ENCODE measurements at places on chromosomes 6 and 20.

DNA sequence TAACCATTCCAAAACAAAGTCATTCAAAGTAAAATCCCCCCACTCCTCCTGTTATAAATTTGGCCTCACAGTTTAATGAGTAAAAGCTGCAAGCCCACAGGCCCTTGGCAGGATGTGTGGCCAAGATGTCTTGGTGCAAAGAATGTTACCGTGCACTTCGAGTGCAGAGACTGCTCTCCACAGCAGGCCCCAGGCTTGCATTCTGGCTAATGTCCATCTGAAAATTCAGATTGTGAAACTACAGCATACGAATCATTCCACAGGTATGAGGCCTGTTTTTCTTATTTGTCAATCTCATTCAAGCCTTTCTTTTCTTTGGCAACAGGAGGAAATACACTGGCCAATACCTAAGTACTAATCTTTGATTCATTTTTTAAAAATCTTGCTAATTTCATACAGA, 7.1 kb downstream of the RPS6KA2 start:
- DNase-seq: no peak

DNA sequence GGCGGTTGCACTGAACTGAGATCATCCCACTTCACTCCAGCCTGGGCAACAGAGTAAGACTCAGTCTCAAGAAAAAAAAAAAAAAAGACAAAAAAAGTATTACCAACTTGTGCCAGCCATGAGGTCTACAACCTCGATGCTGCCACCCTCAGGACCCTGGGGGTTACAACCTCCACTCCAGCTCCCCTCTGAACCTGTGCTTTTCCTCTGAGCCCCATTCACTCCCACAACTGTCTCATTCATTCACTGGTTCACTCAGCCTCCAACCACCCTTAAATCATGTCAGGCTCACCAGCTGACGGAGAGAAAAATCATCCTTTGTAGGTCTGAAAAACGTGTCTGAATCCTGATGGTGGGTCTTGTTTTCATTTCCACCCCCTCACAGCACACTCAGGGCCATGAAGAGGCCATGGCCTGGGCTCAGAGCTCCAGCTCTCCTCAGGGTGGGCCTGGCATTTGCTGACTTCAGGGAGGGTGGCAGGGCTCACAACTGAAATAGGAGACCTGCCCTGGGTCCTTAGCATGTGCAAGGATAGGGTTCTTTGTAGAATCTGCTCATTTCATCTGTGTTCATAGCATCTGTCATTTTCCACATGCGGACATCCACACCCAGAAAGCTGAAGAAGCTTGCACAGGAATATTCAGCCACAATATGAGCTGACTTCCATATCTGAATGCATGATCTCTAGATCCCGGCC, 1.9 kb upstream of the ULBP1 start:
- no peak for DNase-seq

DNA sequence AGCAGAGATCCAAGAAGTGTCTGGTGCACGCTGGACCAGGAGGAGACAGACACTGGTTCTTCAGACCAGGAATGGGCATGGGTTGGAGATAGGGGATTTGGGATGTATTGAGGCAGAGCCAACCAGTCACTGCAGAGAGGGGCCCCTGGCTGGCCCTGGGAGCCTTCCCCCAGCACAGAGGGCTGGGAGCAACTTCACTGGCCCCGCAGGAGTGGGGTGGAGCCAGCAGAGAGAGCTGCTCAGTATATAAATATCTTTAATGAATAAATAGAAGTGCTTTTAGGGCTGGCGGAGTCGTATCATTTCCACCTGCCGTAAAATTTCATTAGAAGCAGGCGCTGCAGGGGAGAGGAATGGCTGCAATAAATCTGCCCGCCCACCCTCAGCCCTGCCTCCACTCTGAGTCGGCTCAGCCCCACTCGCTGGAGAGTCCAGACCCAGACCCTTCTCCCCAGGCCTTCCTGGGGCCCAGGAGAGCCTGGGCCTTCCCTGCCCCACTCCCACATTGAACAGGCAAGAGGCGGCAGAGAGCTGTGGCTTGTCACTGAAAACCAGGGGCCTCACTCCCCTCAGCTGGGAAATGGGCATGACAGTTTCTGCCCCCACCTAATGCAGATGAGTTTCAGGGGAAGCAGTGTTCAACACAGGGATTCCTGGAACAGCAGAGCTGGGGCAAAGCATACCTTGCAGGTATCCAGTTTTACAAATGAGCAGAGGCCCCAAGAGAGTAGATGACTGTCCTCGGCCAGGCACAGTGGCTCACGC, 23.9 kb upstream of the VSTM2L start:
- no peak for DNase-seq

GRCh38 chr20:6994452-6994851, 227.0 kb downstream of the BMP2 start:
- no peak for DNase-seq

GRCh38 chr6:131765081-131765803, 42.6 kb upstream of the ENPP1 start:
- no peak for DNase-seq

GRCh38 chr6:10146715-10147451, 268.0 kb downstream of the TFAP2A start:
- DNase-seq: no peak

GRCh38 chr6:143225929-143226328, 165.2 kb downstream of the AIG1 start:
- DNase-seq: no peak

DNA sequence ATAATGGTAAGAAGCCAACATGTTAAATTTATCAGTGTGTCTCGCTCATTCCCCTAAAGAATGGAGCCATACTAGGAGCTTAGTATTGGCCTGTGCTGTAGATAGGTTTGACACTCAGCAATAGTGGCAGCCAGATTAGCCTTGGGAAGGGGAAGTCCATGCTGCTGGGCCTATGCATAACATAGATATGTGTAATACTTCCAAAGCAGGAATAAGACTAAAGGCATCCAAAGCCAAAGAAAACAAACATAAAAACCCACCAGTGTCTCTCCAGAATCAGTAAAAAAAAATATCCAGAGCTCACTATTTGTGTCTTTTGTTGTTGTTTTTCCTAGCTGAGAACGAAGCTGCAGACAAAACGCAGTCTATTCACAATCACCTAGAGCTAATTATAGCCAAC, 104.2 kb upstream of the STXBP5 start:
- no peak for DNase-seq

DNA sequence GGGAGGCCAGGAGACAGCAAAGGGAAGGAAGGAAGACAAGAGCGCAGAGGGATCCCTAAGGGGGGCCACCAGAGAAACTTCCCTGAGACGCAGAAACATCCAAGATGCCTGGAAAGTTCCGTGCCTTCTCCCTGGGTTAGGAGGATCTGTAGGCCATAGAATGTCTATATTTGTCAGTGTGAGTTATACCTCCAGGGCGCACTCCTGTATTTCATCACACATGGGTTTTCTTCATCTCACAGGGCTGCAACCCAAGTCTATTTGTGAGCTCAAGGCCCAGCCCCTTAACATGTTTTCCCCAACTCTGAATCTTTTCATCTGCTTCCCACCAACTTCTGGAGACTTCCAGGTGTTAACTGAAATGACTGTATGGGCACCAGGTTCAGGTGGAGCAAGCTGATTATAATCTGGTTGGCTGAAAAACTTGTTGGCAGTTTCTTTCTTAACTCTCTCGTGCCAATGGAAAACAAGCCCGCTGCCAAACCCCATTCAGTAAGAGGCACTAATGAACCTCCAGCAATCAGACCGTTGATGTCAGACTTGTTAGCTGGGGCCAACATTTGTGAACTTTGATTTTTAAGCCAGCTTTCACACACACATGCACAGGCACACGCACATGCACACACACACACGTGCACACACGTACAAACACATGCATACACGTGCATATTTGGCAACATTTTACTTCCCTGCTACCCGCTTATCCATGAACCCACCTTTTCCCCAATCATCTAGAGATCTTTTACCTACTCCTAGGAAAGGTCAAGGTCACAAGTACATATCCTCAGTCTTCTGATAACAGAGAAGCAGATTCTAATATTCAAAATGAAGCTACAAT, 247.5 kb upstream of the GMDS start:
- DNase-seq: no peak

DNA sequence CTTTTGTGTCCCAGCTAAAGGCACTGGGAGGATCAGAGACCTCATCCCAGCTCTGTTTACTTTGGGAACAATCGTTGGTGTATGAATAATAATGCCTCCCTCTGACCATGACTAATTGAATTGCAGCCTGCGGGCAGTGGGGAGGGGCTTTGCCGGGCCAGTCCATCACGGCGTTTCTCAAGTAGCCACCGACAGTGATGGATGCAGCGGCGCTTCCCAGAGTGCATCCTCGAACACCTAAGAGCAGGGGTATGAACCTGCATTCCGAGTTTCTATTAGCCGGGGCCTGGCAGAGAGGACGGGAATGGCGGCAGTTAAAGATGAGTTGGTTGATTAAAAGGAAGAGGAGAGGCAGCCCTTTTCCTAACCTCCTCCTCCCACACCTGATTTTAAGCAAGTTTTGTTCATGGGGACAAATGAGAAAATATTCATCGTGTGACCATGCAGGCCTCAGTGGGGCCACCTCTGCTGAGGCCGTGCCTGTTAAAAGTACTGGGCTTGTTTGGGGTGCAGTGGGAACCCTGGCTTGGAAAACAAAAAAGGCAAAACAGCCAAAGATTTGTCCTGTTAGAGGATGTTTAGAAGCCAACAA, 154.1 kb downstream of the FOXA2 start:
- DNase-seq: no peak

- no peak for DNase-seq
Measured at GRCh38 chr6:14429396-14429795, 311.8 kb downstream of the CD83 start.

DNA sequence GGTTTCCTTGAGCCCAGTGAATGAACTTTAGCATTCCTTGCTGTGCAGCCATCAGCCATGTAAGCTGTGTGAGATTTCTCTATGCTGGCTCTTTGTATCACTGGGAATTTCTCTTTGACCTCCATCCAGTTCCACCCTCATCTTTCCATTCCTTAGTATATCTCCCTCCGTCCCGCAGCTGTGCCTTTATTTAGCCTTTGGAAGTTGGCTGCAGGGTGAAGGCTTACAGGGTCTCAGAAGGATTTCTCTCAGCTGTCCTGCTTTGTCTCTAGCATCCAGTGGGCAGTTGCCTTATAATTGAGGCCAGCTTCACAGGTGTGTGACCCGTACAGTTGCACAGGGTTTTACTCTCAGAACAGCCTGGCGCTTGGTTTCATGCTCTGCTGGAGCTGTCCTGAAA, 144.3 kb downstream of the PXDC1 start:
- no peak for DNase-seq

- no peak for DNase-seq
Measured at GRCh38 chr6:17612048-17612447, 11.9 kb downstream of the FAM8A1 start.

DNA sequence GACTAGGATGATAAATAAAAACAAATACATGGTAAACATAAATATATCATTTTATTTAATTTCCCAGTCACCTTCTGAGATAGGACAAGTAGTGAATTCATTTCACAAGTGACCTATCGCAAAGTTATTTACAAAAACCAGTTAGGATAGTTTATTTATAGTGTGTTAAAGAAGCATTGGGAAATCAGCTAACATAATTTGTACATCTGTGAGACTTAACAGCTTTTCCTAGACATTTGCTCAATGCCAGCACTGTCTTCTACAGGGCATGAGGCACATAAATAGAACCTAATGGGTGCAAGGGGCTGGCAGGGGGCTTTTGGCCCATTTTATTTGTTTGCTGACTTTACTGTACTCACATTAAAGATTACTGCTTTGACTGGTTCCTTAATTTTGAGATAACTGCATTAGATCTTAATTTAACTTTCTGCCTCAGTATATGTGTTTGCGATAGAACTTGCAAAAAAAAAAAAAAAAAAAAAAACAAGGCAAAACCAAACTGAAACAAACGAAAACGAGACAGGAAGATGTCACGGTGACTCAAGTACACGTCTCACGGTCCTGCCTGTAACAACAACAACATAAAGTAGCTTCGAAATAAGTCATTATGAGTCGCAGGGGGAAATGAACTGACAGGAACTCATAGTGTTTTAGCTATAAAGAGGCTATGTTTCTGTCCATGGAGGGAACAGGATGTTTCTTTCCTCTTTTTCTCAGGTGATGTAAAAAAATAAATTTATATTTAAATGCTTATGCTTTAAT, 133.7 kb upstream of the GMDS start:
- DNase-seq: no peak

DNA sequence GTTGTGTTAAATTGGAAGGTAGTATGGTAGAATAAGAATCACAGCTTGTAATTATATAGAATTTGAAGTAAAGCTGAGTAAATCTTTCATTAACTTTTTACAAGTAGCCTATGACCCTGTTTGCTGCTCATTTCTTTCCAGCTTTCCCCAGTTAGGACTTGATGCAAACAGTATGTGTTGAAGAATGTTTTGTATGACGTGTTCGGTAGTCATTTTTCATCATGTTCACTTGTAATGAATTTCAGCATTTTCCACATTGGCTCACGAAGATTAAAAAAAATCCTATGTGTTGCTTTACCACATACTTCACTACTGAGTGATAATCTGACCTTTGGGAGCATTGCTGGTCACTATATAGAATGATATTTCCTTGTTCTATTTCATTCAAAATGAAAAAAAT, 162.4 kb downstream of the CDKAL1 start:
- no peak for DNase-seq

- DNase-seq: no peak
Measured at GRCh38 chr6:81246200-81246599, 506.3 kb downstream of the TENT5A start.

DNA sequence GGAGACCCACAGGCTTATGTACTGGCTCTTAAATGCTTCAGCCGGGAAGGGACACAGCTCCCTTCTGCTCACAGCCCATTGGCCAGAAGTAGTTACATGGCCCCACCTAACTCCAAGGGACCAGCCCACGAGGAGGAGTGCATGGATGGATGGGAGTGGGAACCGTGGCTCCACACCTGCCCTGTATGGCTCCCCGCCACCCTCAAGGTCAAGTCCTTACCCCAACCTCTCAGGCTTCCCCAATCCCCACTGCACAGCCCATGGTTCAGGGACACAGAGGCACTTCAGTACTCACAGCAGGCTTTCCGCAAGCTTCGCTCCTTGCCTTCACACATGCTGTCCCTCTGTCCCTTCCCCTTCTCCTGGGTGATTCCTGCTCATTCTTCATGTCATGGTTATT, 137.9 kb upstream of the KCNG1 start:
- DNase-seq: no peak

DNA sequence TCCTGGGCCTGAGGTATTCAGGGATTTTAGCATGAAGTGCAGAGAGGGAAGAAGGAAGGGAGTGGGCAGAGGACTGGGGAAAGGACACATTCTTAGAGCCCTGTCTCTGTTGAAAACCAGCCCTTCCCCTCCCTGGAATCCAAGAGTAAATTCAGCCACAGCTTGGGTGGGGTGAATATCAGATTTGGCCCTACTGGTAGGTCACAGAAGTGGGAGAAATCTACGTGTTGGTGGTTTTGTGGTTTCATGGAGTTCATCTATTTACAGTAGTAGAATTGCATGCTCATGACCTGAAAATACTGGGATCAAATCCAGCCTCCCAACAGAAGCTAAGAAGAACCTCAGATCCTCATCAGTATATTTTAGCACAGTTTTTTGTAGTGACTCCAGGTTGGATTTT, 404.4 kb downstream of the BMP2 start:
- DNase-seq: no peak

- DNase-seq: no peak
Measured at GRCh38 chr6:130046671-130047070, 28.3 kb downstream of the L3MBTL3 start.

Data from gastrocnemius medialis (tissue), 4 donors.